Stimulated activated CD4-positive, alpha-beta T cell treated with anti-CD3 and anti-CD28 coated beads, Interleukin-15, amount 100 ng/mL, for 1 hour (primary cell): ENCODE measurements at places on chromosomes 1 and 21.

DNA sequence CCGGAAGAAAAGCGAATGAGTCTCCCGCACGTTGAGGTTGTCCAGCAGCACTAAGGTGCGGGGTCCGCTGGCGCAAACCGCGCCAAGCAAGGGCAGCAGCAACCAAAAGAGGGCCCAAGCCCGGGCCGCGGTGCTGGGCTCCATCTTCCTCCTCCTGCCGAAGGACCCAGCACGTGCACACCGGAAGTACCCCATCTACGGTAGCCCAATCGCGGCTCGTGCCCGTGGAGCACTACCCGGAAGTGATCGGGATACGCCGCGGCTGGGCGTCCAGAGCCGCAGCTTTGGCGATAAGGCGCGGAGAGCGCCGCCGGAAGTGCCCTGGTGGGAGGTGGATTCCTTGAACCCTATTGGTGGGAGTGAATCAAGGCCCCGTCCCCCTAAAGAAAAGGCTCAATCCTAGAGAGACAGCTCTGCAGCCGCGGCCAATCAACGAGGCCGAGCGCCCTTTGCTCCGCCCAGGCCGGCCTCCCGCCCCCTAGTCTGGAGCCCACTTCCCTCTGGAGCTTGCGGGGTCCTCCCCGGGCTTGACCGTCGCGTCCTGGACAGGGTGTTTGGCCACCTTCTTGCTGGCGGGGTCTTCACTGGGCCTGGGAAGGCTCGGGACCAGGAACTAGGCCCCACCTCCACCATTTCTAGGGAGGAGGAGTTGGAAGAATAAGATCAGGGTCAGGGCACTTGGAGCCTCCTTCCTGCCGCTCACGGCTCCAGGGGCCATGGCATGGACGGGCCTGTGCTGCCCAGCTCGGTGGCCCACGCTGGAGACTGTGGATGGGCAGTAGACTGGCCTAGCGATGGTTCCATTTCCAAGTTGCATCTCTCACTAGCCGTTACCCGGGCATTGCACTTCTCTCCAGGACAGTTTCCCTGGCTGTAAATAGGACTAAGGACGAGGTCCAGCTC lies at the start of gene DDOST:
TSS of gene DDOST (minus strand) at position 163 of the 903 bp plus-strand sequence. CDS start at position 144, 19 bp downstream.
- DNase-seq, result peak; percentile 88

- no peak for DNase-seq
These were observed 14.7 kb upstream of the CSF1 start for GRCh38 chr1:109895720-109896504.

DNA sequence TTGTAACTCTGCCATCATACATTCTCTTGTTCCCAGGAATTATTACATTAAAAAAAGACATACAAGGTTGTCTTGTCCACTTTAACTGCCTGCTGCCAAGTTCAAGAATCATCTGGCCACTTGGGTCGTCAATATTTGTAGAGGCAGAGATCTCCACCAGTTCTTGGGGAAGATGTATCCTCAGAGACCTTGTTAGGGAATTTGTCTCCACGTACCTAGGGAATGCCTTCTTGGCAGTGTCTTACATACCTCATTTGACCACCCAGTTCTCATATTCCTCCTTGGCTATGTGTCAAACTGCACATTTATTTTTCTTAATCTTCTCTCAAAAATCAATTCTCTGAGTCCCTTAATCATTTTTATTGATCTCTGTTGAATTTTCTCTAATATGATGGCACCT lies 266.0 kb downstream of the SPATA17 start:
- no peak for DNase-seq

- DNase-seq, result no peak
These were observed 28.1 kb downstream of the SHISA4 start for GRCh38 chr1:201916649-201917249.

GRCh38 chr1:119364640-119365039 lies 3.9 kb upstream of the HAO2 start:
- DNase-seq, result no peak

DNA sequence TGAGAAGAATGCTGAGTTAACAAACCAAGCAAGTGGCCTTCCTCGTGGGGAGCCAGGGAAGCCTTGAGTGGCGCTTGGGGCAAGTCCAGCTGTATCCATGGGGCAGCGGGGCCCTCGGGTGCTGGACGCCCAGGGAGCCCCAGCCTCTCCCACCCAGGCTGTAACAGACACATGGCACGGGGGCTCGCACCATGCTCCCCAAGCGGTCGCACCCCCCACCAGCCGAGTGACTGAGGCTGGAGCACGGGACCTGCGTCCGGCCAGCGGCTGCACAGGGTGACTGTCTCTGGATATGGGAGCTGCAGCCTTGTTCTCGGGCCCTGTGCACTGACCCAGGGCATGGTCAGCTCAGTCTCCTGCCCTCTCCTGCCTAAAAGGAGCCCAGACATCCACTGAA lies 53.9 kb upstream of the ACTRT2 start:
- no peak for DNase-seq

DNA sequence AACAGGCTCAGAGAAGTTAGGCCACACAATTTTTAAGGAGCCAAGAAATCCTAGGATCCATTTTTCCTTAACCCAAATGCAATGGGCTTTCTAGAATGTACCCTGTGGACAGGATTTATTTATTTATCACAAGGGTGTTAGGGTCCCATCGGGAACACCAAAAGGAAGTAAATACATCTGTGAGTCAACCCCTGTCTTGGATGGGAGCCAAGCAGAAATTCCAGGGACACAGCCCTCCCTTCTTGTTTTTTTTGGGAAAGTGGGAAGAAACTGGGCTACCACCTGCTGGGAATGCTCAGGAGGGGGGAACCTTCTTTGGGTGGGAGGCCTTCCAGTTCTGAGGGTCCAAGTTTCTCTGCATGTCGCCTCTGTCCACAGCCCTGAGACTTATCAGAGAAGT lies 1.3 kb downstream of the CRNN start:
- DNase-seq, result no peak

DNA sequence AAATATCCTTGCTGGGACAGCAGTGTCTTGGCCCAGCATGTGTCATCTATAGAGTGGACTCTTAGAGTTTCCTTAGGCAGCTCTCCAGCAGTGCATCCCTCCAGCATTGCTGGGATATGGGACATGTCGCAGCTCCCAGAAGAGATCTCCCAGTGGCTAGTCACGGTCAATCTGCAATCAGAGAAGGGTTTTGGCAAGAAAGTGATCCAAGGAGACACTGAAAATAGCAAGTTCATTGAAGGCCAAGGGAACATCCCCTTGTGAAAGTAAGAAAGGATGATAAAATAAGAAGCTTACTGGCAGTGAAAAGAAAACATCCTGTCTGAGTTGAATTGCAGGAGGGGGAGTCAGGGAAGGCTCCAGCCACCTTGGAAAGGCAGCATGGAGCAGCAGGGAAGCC lies 19.3 kb upstream of the NPL start:
- no peak for DNase-seq

DNA sequence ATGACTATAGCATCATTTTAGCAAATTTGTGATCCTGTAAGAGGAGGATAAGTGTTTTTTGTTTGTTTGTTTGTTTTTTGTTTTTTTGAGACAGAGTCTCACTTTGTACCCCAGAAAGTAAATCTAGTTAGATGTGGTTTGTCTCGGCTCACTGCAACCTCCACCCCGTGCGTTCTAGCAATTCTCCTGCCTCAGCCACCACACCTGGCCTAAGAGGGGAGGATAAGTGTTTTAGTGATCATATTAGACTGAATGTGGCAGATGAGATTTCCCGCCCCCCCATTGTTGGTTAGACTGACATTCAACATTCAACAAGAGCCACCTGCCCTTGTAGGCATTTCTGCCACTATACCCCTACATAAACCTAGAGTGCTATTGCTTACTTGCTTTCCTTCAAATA lies 98.5 kb downstream of the OSBPL9 start:
- no peak for DNase-seq

GRCh38 chr1:205183676-205184335 lies 27.7 kb downstream of the DSTYK start:
- no peak for DNase-seq

DNA sequence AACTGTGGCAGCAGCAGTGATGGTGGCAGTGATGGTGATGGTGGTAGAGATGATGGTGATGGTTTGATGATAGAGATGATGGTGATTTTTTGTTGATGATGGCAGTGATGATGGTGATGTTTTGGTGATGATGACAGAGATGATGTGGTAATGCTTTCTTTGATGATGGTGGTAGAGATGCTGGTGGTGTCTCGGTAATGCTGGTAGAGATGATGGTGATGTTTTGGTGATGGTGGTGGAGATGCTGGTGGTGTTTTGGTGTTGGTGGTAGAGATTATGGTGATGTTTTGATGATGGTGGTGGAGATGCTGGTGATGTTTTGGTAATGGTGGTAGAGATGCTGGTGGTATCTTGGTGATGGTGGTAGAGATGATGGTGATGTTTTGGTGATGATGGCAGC lies 131.6 kb downstream of the NAV1 start:
- DNase-seq, result no peak

DNA sequence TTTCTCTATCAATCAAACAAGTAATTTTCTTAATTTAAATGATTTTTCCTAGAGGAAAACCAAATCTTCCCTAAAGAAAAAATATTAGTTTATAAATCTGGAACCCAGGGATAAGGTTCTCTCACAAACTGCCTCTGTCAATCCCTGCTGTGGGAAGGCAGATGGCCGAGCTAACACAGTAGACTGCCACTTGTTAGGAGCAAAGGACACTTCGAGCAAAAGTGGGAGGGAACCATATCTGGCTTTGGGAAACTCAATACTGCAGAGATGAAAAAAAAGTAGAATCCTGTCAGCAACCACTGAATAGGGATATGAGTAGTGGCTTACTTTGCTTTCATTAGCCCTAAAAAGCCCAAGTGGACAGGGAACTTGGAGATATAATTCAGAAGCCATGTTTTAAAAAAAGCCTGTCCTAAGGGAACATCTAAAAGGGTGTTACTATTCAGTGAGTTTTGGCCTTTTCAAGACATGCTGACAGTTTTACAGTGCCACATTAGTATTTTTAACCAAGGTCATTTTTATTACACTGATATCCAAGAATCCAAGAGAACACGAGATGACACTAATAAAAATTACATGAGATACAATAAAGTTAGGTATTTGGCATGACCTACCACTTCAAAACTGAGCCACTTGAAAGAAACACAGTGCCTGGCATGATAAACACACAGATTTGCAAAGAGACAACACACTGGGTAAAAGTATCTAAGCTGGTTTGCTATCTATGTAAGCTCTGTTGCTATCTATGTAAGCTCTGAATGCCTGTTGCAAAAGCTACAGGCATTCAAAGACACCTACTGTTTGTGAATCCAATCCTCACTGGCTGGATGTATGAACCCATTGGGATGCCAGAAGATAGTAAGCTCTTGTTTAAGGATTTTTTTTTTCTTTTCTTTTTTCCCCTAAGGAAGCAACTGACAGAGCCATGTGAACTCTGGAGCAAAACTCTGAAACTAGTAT lies 21.4 kb downstream of the TEX38 start:
- DNase-seq, result no peak
